ENCODE measurements at places on chromosomes 7 and 10.

DNA sequence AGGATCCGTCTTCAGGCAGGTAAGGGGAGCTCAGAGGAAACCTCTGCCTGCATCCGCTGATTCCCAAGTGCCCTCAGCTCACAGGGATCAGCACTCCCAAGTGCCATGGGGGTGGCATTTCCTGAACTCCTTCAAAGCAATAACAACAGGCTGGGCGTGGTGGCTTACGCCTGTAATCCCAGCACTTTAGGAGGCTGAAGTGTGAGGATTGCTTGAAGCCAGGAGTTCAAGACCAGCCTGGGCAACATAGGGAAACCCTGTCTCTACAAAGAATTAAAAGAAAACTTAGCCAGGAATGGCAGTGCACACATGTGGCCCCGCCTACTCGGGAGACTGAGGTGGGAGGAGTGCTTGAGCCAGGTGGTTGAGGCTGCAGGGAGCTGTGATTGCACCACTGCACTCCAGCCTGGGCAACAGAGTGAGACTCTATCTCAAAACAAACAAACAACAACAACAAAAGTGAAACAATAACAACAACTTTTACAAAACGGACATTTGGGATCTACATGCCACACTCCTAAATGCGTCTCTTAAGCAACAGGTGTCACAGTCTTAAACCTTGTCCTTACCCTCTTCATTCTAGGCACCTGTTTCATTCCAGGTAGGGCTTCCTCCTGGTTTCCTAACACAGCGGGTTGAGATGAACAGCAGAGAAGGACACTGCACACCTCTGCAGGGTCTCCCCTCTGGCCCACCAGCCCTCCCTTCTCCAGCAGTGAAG lies 73.8 kb downstream of the PAXIP1 start:
- no peak for DNase-seq

DNA sequence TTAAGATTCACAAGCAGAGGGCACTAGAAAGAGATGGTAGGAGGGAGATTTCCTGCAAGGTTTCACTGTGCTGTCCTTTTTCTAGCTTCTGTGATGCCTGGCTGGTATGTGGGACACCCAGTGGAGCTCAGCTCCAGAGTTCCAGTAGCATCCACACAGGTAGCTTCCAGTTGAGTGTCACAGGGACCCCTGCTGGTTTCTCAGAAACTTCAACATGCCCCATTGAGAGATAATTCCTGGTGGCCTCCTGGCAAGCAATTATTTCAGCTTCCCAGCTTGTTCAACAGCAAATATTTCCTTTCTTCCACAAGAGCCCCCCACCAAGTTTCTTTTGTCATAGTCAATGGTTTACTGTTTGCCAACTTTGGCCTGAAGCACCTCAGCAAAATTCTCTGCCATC lies 858.7 kb downstream of the REEP3 start:
- no peak for DNase-seq

GRCh38 chr10:107450056-107450455 lies 285.6 kb upstream of the SORCS1 start:
- no peak for DNase-seq

DNA sequence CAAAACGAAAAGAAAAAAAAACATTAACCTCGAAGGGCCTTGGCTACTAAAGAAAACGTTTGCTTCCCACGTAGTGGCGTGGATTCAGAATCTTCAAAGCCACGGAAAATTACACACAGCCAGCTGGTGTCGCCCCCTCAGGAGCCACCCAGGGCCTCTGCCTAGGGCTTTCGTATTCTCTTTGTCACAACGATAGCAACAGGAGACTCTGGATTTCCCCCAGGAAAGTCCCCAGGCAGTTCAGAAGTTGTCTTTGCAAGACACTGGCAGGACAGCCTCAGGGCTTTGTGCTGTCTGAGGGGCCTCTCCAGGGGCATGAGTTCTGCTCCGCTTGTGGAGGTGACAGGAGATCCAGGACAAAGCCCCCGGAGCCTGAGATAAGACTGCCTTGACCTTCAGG lies 150.2 kb upstream of the INSYN2A start:
- DNase-seq = no peak

GRCh38 chr10:35545878-35546590 lies 59.1 kb upstream of the GJD4 start:
- DNase-seq = no peak

DNA sequence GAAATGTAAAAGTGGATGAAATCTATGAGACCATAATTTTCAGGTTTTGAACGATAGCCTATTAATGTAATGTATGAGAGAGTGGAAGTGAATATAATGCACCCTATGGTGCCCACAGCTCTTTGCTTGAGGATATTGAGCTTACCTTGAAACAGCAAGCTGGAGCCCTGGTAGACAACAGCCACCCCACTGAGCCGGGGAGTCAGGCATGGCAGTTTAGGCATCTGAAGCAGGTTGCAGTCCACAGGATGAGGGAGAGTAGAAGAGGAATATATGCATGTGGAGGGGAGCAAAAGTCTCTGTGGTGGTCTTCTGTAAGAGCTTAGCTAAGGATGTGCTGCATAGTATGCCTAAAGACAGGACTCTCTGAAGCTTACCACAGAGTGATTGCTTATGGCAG lies 817.3 kb downstream of the DNAJB9 start:
- no peak for DNase-seq

DNA sequence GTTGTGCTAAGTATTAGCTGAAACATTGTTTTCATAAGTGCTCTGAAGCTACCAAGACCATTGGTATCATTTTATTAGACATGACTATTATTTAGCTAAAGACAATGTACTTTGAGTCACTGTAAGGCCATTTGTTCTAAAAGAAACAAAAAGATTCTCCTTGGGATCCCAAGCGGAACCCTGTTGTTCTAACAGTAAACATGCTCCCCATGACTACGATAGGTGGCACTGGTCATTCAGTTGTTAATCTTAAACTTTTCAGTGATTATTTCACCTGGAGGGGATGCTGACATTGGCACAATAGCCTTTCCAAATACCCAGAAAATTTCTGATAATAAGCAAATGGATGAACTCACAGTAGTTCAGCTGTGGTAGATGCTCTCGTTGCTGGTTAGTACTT lies 715.0 kb downstream of the AUTS2 start:
- no peak for DNase-seq

DNA sequence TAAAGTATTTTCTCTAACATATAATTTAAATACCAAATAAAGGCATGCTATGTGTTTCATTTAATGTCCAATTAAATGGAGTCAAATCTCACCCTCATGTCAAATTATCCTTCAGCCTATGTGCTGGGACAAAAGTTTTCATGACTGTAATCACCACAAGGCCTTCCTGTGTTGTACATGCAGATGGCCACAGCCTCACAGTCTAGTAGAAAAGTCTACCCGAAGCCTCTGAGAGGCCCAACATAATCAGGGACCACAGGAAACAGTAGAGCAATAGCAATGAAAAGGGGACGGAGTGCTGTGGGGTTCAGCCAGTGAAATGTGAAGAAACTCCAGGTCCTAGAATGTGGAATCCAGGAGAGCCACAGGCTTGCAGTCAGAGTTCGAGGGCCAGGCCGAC lies 140.2 kb upstream of the KLF6 start:
- no peak for DNase-seq

DNA sequence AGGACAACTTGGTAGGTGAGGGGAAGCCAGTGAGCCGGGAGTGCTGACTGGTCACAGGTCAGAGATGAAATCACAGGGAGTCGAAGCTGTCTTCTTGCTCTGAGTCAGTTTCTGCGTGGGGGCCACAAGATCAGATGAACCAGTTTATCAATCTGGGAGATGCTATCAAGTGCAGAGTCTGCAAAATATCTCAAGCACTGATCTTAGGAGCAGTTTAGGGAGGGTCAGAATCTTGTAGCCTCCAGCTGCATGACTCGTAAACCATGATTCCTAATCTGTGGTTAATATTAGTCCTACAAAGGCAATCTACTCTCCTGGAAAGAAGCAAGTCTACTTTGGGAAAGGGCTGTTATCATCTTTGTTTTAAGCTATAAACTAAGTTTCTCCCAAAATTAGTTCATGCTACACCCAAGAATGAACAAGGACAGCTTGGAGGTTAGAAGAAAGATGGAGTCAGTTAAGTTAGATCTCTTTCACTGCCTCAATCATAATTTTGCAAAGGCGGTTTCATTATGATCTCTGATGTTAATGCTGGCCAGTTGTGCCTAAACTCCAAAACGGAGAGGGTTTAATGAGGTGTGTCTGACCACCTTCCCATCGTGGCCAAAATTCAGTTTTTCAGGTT lies 8.4 kb upstream of the LMOD2 start:
- DNase-seq = peak; percentile 66

DNA sequence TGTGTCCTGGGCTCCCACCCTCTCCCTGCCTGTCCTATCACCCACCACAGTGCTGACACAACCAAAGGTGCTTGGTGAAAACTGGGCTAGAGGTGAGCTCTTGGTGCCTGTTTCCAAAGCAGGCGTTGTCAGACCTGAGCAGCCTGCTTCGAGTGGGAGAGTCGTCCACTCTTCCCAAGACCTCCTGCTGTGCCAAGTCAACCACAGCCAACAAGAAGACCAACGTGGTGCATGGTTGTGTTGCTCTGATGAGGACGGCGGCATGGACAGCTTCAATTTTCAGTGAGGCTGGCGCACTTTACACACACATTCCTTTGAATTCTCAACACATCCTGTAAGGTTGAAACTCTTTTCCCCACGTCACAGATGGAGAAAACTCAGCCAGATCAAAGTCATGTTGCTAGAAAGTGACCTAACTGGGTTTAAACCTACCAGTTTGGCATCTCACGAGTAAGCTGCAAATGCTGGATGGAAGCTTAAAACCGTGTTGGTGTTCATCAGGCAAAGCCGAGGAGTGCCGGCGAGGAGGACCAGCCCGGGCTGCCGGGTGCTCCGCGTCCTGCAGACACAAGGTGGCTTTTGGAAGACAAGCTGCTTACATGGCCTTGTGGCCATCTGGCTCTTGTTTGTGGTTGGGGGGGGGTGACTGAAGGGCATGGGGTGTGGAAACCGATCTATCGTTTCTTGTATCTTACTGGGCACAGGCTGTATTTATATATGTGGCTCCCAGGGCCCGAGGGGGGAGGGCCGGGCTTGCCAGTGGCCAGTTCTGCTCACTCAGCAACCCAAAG lies 39.3 kb downstream of the INSIG1 start:
- no peak for DNase-seq

DNA sequence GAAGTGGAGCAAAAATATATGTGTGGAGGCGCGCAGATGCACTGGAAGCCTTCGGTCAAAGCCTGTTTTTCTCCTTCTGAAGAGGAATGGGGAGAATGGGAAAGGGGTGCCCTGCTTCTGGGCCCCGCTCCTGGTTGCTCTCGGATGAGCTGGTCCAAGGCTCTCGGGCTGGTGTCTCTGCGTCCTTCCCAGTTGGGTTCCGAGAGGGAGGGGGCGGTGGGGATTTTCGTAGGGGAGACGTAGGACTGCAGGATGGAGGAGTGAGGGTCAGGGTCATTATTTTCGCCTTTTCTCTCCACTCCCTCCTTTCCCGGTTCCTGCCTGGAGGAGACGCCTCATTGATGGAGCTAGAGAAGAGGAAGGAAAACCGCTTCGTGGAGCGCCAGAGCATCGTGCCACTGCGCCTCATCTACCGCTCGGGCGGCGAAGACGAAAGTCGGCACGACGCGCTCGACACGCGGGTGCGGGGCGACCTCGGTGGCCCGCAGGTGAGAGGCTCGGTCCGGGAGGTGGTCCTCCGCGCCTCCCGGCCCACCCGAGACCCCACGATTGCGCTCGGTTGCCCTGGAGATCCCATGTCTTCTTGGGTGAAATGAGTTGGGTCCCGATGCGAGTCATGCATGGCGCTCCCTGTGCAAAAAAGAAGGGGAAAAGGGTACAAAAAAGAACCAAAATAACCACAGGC lies 790 bp downstream of the ADAM22 start:
- DNase-seq = no peak

DNA sequence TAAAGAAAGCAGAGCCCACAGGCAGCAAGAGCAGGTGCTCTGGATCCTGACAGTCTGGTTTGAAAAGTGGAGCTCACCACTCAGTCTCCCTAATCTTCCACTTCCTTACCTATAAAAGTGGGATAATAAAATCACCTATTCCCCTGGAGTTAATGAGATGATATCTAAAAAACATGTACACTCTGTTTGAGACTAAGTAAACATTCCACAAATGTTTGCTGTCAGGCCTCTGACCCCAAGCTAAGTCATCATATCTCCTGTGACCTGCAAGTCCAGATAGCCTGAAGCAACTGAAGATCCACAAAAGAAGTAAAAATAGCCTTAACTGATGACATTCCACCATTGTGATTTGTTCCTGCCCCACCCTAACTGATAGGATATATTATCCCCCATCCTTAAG lies 1324.5 kb downstream of the XPNPEP1 start:
- DNase-seq = no peak

DNA sequence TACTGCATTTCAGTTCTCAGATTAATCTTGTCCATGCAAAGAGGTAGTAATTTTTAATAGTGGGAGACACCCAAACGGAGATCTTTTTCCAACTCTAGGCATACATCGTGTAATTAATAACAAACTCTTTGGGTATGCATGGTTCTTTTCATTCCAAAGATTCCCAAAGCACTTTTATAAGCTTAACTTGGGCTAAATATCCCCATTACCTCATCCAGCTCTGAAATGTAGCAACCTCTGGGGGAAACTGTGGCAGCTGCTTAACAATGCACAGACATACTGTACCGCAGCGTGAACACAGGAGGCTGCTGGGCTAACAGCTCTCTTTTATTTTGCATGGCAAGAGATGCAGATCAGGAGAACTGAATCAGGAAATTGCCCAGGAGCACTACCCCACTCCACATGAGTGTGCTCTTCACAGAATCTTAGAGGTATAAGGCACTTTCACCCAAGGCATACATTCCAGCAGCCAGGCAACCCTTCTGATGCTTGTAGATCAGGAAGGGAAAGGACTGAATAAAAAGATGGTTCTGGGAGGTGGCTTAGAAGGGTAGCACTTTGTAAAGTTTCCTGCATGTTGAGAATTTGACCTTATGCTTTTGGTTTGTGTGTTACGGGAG lies 114.4 kb upstream of the GLI3 start:
- no peak for DNase-seq

- no peak for DNase-seq
These were observed 257.8 kb upstream of the DKK1 start for GRCh38 chr10:52056291-52056690.
